ENCODE measurements at places on chromosomes 1 and 21.

DNA sequence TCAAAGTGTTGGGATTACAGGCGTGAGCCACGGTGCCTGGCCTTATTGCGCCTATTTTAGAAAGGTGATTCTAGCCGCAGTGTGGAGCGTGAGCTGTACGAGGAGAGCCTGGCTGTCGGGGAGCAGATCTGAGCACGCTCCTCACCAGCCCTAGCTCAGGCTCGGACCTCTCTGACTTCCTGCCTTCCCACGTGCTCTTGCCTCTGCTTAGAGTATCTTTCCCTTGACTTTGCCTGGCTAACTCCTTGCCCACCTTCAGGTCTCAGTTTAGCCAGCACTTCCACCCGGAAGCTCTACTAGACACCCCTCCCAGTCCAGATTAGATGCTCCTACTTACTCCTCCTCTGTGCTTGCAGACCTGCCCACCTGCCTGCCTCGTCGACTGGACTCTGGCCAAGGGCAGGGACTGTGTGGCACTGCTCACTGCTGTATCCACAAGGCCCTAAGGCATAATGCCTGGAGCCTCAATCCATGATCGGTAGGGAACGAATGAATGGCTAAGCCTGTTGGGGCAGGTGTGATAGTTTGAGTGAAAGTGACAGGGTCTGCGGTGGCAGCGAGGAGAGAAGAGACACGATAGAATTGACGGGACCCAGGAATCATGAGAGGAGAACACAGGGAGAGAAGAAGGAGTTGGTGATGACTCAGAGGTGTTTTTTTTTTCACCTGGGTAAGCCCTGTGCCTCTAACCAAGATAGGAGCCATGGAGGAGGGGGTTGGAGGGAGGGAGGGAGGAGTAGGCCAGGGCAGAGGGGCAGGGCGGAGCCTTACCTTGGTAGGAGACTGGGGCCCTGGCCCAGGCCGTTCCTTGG is 28.1 kb upstream of the WASF2 start:
- no peak for DNase-seq

DNA sequence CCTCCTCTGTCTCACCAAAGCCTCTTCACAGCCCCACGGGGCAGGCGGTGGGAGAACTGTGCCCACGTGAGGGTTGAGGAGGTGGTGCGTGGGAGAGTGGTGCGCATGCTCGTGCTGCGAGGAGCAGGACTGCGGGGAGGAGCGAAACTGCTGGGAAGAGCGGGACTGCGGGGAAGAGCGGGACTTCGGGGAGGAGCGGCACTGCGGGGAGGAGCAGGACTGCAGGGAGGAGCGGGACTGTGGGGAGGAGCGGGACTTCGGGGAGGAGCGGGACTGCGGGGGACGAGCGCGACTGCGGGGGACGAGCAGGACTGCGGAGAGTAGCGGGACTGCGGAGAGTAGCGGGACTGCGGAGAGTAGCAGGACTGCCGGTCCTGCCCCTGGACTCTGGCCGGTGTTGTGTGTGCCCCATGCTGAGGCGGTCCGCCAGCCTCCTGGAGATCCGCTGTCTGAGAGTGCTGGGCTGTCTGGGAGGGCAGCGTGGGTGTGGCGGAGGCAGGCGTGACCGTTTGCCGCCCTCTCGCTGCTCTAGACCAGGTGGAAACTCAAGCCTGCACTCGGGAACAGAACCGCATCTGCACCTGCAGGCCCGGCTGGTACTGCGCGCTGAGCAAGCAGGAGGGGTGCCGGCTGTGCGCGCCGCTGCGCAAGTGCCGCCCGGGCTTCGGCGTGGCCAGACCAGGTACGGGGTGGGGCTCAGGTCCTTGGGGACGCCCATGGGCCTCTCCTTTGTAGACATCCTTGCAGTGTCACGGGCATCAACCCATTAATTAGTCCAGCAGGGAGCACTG is 24.6 kb downstream of the TNFRSF1B start:
- no peak for DNase-seq

DNA sequence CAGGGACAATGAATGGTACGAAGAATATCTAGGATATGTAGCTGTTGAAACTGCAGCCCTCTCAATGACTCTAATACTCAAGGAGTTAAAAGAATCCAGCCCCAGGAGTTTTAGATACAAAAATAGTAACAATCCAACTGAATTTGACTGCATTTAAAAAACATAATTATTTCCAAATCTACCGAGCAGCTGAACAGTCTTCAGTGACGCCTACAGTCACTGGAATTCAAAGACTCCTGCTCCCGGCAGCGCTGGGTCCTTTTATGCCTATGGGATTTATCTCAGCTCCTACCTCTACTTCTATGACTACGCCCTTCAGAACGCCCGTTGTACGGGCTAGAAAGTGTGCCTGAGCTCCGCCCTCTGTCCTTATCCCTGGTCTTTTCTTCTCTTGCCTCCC is 55.7 kb downstream of the WARS2 start:
- no peak for DNase-seq

GRCh38 chr1:21337928-21338572 is 47.8 kb upstream of the ECE1 start:
- DNase-seq = no peak

GRCh38 chr1:53631622-53632310 is 107.2 kb downstream of the GLIS1 start:
- no peak for DNase-seq

- DNase-seq = no peak
Measured at GRCh38 chr1:192378276-192378675, 61.5 kb downstream of the RGS21 start.

- DNase-seq = no peak
Measured at GRCh38 chr1:209937996-209938959, at the start of gene SYT14. Gene SYT14 (plus strand): TSS chr1:209938217. CDS start chr1:209938265, 48 bp downstream.

DNA sequence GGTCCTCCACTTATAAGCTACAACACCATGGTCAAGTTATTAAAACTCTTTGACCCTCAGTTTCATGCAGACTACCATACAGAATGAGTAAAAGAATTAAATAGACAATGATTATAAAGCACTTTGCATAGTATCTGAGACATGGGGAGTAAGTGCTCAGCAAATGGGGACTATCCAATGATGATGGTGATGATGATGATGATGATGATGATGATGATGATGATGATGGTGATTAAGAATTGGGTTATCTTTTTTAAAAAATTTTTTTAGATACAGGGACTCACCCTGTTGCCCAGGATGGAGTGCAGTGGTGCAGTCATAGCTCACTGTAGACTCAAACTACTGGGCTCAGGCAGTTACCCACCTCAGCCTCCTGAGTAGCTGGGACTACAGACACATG is 8.1 kb upstream of the EPS15 start:
- DNase-seq = no peak

- no peak for DNase-seq
Measured at GRCh38 chr1:234628089-234628488, 18.1 kb upstream of the IRF2BP2 start.

- peak; percentile 82 for DNase-seq
Measured at GRCh38 chr1:32761253-32761877, 55.8 kb downstream of the YARS1 start.

Data from keratinocyte (primary cell).